ENCODE measurements at places on chromosomes 7 and 10.

DNA sequence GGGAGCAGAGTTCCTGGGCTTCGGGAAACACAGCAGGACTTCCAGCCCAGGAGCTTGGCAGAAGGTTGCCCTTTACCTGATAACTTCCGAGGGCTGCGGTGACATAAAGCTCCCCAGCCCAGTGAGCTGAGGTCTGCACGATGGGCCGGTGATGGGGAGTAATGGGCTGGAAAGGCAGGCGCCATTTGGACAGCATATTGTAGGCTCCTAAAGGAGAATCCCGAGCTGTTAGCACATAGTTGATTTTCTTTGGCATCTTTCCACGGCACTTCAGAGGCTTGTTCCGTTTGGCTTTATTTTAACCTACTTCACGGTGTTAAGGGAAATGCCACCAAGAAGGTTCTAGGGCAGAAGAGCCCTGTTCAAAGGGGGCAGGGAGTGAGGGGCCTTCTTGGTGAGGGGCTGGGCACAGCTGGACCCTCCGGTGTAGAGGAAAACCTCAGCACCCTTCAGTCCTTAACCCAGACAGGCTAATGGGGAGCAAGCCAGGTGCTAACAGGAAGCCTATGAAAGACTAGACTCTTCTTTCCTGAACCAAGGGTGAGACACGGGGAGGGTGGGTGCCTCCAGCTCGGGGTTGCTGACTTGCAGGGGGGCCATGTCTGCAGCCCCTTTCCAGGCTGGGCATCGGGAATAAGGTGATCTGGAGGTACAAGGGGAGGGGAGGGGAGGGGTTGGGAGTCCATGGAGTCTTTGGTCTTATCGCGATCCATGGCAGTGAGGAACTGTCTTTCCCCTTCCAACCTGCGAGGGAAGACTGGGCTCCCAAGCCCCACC is 347.7 kb downstream of the GLRX3 start:
- DNase-seq: no peak

- DNase-seq: no peak
These were observed 130.1 kb downstream of the DNAJB6 start for GRCh38 chr7:157466867-157467261.

DNA sequence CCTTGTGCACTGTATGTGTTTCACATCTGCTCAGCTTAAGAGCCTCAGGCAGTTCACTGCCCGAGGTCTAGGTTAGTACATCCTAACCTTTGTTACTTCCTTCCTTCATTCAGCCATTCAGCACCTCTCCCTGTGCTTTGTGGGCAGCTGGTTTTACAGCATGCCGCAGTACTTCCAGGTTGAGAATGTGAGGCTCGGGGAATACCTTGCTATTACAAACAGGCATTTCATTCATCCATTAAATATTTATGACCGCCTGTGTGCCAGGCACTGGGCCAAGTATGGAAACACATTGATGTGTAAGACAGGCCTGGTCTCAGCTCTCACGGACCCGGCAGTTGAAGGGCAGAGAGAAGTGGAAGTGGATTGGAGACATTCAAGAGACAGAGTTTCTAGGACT is 82.4 kb downstream of the SHH start:
- DNase-seq: no peak

GRCh38 chr10:129775681-129776080 is 188.4 kb downstream of the EBF3 start:
- DNase-seq: no peak

DNA sequence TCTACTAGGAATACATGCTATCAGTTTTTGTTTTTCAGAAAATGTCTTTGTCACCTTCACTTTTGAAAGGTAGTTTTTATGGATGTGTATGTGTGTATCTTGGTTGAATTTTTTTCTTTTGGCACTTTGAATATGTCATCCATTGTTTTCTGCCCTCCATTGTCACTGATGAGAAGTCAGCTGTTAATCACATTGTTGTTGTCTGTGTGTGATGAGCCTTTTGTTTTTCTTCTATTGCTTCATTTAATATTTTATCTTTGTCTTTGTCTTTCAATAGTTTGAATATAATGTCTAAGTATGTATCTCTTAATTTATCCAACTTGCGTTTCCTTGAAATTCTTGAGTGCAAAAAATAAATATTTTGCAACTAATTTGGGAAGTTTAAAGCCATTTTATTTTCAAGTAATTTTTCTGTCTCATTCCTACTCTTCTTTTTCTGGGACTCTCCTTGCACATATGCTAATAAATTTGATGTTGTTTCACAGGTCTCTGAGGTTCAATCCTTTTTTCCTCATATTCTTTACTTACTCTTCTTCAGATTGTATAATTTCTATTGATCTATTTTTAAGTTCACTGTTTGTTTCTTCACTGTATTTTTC is 546.9 kb upstream of the GHITM start:
- no peak for DNase-seq
